WERI-Rb-1 (cell line): ENCODE measurements at places on chromosomes 7 and 10.

- DNase-seq = no peak
Observed at GRCh38 chr10:59060852-59061251, 115.6 kb upstream of the PHYHIPL start.

DNA sequence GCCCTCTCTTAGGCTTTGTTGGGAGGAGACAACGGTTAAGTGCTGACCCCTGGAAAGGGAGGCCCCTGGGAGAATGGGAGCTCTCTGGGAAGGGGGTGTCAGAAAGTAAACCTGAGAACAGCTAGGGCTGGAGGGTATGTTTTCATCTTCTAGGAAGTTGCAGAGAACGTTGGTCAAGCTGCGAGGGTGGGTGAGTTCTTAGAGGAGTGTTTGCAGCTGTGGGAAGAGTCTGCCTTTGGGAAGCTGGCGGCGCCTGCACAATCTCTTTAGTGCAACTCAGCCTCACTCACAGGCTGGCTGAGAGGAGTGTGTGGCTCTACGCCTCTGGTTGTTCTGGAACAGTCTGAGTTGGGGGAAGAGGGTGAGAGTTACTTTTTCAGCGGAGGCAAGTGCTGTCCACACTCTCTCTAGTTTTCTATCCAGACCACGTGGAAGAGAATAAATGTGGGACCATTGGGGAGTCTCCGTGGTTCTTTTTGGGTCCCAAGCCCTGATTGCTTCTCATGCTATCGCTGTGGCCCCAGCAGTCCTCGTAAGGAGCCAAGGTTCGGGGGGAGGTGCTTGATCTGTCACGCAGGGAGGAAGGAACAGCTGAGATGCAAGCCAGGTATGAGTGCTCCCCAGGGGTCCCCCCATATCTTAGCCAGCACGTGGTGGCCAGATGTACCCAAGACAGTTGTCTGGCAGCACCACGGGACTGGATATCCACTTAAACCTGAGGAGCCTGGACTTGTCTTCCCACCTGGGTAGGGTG is 237.2 kb downstream of the BUB3 start:
- no peak for DNase-seq

DNA sequence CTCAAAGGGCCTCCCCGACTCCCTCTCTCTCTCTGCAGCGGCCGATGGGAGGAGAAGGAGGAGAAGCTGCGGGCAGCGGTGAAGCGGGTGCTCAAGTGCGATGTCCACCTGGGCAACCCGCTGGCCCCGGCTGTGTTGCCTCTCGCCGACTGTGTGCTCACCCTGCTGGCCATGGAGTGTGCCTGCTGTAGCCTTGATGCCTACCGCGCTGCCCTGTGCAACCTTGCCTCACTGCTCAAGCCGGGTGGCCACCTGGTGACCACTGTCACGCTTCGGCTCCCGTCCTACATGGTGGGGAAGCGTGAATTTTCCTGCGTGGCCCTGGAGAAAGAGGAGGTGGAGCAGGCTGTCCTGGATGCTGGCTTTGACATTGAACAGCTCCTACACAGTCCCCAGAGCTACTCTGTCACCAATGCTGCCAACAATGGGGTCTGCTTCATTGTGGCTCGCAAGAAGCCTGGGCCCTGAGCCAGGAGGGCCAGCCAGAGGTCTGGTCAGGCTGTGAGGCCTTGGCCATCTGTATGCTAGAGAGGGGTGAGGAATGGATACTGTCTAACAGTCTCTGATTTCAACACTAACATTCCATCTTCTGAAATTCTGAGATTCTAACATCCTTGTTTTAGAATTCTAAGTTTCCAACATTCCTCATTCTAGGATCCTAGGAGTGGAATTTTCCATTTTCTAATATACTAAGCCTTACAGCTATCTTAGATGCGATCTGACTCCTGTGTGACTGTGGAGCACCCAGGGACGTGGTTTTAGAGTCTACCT is 3.6 kb downstream of the INMT start:
- no peak for DNase-seq

DNA sequence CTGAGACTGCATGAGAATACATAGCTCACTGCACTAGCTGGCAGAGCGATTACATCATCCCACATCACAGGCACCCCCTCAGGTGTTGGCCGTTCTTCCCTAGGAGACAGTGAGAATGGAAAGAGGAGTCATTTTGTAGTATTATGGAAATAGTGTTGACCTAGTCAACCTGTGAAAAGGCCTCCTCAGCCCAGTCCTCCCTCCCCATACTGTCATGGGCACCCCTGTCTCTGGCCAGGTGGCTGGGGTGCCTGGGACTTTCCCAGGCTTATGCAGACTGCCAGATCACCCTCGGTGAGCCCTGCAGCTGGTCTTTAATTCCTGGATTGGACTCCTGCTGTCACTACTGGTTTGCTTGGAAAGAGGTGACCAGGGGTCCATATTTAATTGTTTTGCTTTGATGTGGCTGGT is 4.0 kb downstream of the INPP5A start:
- peak; percentile 47 for DNase-seq

DNA sequence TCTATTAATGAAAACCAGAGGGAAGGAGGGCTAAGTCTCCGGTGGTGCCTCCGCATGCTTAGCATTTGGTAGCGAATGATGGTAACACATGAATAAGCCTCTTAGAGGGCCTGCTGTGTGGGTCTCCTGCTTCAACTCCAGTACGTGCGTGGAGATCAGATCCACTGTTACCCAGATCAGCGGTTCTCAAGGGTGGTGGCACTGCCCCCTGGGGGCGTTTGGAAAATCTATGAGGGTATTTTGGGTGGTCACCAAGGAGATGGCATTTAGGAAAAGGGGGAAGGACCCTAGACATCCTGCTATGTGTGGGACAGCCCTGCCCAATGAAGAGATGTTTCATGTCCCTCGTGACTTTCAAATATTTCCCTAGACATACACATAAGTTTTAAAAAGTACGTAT is 57.1 kb upstream of the TM9SF3 start:
- DNase-seq = no peak

DNA sequence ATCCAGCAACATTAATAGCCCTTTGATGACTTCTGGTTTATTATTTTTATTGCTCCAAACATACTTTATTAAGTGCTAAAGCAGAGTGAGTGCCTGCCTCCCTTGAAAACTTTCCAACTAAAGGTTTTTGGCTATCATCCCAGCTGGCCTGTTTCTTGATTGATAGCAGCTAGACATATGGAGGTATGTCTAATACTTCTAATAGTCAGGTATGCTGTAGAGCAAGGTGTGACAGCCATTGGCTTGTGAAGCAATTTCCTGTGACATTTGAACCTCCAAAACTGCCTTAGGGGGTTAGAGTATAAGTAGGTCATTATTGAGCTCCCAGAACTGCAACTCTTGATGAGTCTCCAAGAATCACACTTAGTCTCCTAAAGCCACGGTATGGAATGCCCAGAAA is 55.8 kb downstream of the LOXL4 start:
- DNase-seq = no peak

- no peak for DNase-seq
Observed at GRCh38 chr10:17915181-17915580, 36.5 kb upstream of the SLC39A12 start.

- DNase-seq = no peak
Observed at GRCh38 chr10:86443936-86444335, 77.3 kb upstream of the GRID1 start.

DNA sequence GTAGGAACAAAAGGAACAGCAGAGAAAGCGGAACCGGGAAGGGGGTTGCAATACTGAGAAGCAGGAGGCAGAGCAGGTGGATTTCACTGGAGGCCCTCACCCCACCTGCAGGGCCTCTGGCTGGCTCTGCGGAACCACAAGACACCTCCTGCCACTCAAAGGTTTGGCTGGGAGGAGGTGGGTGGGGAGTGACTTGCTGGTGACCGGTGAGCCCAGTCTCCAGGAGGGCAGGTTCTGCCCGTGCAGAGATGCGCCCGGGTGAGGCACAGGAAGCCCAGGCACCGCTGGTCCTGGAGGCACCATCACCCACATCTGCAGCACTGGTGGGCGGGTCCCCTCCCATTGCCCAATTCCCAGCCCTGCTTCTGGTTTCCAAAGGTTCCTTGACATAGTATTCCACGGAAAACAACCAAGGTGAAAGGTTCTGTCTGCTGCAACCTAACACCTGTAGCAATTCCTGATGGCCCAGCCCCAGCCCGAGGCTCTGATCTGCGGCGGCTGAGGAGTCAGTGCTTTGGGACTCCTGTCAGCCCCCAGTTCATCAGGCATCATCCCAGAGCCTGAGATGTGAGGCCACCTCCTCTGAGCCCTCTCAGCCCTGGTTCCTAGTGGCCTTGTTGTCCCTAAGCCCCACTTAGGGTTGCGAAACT is 64.4 kb downstream of the CALML3 start:
- no peak for DNase-seq

GRCh38 chr7:100887516-100888290 is 1.8 kb downstream of the UFSP1 start:
- DNase-seq = no peak

DNA sequence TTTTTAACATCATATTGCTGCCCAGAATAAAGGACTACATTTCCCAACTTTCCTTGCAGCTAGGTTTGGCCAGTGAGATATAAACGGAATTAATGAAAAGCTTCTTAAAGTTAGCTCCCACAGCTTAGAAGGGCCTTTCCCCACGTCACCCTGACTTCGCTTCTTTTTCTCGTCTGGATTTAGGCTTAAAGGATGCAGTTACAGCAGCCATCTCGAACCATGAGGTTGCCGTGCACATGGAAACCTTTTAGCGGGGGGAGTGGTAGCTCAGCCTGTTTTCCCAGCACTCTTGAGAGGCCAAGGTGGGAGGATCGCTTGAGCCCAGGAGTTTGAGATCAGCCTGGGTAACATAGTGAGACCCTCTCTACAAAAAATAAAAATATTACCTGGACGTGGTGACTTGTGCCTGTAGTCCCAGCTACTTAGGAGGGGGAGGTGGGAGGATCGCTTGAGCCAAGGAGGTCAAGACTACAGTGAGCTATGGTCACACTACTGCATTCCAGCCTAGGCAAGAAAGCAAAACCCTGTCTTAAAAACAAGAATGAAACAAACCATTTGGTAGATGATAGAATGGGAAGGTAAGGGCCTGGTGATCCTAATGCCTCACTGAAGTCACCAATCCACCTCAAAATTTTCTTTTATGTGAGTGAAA is 64.3 kb upstream of the C1GALT1 start:
- peak; percentile 80 for DNase-seq

DNA sequence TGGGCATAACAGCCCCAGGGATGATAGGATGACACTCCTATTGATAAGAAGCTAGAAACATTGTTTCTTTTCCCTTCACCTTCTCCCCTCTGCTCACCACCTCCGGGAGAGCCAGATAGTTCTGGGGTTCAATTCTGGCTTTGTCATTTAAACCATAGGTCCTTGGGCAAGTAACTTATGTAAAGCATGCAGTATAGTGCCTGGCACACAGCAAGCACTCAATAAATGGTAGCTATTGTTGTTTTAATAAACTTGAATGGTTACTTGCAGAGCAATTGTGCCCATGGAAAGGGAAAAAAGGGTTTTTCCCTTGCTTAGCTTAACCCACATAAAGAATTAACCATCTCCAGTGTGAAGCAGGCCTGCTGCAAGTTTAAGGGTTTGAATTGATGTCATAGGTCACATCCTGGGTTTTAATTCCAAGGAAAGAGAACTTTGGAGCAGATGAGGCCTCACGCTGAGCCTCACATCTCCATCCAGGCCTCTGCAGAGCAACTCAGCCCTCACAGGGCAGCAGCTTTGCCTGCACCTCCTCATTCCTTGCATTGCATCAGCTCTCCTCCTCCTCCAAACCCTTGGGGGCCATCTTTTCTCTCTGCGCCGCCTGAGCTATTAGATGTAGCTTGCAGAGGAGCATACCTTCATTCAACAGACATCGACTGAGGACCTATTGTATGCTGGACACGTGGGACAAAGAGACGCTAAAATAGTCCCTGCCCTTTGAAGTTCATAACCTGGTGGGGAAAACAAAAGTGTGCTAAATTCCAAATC is 22.9 kb downstream of the ZNF775 start:
- peak; percentile 11 for DNase-seq

DNA sequence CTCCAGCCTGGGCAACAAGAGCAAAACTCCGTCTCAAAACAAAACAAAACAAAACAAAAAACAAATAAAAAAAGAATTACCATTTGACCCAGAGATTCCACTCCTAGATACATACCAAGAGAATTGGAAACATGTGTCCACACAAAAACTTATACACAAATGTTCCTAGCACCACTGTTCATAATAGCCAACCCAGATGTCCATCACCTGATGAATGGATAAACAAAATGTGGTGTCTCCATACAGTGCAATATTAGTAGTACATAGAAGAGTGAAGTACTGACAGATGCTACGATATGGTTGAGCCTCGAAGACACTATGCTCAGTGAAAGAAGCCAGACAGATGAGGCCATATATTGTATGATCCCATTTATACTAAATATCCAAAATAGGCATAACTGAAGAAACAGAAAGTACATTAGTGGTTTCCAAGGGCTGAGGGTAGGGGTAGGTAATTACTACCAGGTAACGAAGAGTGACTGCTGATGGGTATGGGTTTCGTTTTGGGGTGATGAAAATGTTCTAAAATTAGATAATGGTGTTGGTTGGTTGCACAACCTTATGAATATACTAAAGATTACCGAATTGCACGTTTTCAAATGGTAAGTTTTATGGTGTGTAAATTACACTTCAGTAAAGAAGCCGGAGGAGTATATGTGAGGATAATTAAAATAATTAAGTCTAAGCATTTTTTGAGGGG is 20.0 kb downstream of the MYO1G start:
- no peak for DNase-seq

DNA sequence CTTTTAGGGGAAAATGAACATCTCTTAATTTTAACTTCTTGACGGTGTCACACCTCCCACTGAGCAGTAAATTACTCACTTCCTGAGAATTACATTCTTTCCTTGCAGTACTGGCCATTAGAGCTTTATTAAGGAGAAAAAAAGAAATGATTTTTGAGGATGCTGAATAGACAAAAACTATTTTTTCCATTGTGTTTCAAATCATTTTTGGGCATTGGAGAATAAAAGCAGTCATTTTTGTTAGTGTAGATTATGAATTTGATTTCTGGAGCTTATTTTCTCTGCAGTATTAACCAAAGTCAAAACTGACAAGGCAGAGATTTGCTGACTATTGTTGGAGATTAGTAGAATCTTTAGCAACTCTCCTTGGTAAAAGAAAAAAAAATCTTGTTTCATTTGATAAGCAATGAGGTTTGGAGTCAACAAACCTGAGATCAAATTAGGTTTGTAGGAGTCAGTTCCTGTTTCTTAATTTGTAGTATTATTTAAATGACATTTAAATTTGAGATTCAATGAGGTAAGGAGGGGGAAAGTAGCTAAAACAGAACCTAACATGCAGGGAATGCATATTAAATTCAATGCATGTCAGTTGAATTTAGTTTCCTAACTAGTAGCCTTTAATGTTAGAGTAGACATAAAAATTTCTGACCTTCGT is 70.6 kb downstream of the AP3M1 start:
- no peak for DNase-seq

DNA sequence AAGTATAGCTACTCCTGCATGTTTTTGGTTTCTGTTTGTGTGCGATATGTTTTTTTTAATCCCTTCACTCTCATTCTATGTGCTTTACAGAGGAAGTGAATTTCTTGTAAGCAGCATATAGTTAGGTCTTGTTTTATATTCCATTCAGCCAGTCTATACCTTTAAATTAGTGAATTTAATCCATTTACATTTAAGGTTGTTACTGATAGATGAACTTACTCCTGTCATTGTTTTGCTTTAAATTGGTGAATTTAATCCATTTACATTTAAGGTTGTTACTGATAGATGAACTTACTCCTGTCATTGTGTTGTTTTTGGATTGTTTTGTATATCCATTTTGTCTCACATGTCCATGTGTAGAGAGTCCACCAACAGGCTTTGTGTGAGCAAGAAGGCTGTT is 11.1 kb downstream of the GIMAP8 start:
- no peak for DNase-seq
